ENCODE measurements at places on chromosomes 3 and 15.
A peak's percentile ranks its signal among the peaks of the same experiment; 100 is the strongest.

DNA sequence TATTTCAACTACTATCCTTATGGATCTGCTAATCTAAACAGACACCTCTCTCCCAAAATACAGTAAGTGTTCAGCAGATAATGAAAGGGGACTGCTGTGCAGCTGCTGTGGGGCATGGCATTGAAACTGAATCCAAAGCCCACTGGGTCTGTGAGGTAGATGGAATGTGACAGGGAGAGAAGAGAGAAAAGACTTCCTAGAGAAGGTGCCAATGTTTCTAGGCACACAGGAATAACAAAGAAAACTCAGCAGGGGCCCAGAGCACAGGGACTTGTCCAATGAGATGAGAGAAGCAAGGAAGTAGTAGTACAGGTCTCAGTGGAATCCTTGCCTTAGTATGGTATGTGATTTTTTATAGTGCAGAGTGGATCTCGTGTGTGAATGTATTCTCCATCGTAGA lies 457.8 kb downstream of the IL5RA start:
- DNase-seq, result no peak

DNA sequence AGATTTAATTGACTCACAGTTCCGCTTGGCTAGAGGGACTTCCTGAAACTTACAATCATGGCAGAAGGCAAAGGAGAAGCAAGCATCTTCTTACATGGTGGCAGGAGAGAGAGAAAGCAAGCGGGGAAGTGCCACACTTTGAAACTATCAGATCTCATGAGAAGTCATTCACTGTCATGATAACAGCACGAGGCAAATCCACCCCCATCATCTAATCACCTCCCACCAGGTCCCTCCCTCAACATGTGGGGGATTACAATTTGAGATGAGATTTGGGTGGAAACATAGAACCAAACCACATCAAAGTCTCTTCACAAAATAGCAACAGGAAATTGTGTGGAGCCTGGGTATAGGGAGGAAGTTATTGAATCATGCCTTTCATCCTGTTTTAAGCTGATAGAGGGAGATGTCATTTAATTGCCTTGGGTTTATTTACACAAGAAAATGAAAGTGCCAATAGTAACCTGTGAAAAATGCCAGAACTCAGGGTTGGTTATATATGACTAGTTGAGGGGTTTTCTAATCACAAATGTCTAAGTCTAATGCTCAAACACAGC lies 624.8 kb upstream of the LMCD1 start:
- DNase-seq, result peak; percentile 58

- no peak for DNase-seq
These were observed 374.6 kb upstream of the ARL6 start for GRCh38 chr3:97389936-97390335.

DNA sequence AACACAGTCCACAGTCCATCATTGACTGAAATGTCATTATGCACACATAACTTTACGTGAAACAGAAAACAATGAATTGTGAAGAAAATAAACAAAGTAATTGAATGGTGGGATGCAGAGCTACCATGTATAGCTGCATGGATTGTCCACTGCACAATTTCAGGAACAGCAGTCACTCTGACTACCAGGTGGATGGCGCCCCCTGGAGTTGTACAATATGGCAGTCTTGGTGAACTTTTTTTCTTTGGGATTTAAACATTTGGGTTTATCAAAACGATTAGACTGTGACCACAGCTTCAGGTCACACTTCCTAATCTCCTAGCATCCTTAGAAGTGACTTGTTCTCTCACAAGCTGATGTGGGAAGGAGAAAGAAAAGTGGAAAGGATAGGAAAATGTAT lies 48.9 kb upstream of the TCF12 start:
- DNase-seq, result peak; percentile 4

GRCh38 chr3:55579496-55579895 lies 92.4 kb upstream of the WNT5A start:
- no peak for DNase-seq

Data from stimulated activated naive CD8-positive, alpha-beta T cell treated with anti-CD3 and anti-CD28 coated beads, Interleukin-15, amount 100 ng/mL, for 72 hours (primary cell).